ENCODE measurements at places on chromosomes 2 and 18.

- DNase-seq = no peak
Observed at GRCh38 chr18:57890266-57890665, 87.2 kb upstream of the ATP8B1 start.

DNA sequence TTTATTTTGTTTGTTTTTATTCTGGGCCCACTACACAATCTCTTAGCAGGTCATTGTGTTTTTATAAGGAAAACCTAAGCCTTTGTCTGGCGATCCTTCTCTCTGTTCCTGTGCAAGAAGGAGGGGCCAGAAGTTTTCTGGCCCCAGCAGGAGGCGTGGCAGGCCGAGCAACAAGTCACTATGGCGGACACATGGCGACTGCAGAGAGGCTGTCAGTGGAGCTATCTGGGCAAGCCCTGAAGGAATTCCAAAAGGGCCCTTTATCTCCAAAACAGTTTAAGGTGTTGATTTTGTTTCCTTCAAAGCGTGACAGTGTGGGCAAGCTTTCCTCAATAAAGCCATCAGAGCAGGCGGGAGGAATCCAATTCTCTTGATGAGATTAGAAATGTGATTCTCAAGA is 118.8 kb upstream of the CTAGE1 start:
- no peak for DNase-seq

DNA sequence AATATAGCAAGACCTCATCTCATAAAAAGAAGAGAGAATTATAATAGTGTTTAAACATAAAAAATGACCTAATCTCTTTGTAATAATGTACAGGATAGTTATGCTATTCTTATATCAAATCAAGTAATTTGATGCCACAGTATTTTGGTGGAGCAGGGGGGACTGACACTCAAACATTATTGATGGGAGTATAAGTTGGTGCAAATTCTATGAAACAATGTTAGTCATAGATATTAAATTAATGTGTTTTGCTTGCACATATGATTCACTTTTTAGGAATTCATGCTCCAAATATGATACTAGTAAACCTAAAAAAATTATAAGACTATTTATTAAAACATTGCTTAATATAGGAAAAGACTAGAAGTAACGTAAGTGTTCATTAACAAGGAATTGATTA is 256.1 kb upstream of the SYT4 start:
- no peak for DNase-seq

DNA sequence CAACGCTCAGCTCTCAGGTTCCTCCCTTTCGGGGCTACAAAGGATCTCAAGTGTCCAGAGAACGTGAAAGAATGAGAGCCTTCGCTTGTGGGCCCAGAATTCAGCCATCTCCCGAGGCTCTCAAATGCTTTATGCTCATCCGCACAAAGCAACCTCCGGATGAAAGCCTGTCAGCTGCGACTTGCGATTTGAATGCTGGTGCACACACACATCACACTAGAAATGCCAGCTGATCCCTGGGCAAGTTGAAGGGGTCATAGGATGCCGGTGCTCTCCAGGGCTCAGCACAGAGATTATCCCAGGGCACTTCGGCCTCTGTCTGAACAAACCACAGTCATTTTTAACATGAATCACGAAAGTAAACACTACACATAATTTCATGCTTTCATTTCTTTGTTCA is 141.8 kb upstream of the MYT1L start:
- no peak for DNase-seq

GRCh38 chr2:222754324-222754930 is 83.0 kb downstream of the MOGAT1 start:
- no peak for DNase-seq

GRCh38 chr2:17620280-17620679 is 79.8 kb downstream of the VSNL1 start:
- no peak for DNase-seq

DNA sequence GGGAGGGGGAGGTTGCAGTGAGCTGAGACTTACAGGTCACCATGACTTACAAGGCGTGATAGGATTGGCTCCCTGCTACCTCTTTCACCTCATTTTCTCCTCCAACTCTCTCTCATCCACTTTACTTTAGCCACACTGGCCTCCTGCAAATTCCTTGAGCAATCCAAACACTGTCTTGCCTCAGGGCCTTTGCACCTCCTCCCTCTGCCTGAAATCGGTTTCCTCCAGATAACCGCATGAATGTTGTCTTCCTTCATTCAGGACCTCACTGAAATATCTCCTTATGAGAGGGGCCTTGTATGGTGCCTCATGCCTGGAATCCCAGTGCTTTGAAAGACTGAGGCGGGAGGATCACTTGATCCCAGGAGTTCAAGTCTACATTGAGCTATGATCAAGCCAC is 21.8 kb downstream of the WNT10A start:
- DNase-seq = no peak

DNA sequence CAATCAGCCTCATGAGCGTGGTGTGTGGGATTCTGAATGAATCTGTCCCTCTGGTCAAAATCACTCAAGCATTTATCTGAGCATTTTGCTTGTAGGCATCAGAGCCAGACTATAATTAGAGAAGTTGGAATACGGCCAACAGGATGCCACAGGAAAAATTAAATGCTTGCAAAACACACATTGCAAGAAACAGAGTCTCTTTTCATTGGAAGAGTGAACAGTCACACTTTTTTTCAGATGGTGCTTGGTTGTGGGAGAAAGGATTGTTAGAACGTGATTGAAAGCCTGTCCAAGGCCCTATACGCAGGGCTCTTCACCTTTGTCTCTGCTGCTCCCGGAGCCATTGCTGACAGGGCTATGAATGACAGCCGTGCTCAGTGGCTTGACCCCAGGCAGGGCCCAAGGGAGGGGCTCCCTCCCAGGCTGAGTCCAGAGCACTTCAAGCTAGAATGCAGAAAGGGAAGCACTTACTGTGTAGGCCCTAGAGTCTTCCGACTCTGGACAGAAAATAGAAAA is 59.8 kb downstream of the SNTG2 start:
- DNase-seq = no peak

DNA sequence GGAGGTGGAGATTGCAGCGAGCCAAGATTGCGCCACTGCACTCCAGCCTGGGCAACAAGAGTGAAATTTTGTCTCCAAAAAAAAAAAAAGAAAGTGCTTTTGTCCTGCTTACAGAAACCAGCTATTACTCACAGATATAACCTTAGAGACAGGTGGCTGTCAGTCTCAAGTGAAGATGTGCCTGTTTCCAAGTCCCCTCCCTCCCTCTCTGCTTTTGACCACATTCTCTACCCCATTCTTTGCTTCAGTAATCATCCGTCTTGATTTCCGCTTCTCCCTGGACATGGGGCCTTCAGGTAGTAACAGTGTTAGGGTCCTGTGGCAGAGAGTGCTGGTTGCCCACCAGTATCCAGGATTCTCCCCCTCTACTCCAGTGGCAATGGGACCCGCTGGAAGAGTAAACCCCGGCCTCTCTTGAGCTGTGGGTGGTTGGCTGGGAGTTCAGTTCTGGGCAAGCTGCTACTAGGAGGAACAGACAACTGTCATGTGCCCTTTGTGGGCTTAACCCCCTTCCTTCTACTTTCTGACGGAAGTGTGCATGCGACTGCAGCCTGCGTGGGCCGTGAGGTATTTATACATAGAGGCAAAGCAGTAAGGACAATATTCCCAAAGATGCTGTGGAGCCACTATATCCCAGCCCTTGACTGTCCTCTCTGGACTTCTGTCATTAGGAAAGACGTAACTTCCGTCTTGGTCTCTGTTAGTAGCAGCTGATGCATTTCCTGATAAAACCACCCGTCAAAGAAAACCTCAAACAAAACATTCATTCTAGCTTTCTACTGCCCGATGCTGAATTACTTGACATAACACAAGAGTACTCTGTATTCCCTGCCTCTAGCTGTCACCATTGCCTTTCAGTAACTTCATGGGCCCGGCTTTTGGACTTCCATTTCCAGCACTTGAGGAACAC is 17.8 kb downstream of the PDCL3 start:
- DNase-seq = no peak

GRCh38 chr2:39922679-39923405 is 143.8 kb upstream of the THUMPD2 start:
- DNase-seq = no peak

DNA sequence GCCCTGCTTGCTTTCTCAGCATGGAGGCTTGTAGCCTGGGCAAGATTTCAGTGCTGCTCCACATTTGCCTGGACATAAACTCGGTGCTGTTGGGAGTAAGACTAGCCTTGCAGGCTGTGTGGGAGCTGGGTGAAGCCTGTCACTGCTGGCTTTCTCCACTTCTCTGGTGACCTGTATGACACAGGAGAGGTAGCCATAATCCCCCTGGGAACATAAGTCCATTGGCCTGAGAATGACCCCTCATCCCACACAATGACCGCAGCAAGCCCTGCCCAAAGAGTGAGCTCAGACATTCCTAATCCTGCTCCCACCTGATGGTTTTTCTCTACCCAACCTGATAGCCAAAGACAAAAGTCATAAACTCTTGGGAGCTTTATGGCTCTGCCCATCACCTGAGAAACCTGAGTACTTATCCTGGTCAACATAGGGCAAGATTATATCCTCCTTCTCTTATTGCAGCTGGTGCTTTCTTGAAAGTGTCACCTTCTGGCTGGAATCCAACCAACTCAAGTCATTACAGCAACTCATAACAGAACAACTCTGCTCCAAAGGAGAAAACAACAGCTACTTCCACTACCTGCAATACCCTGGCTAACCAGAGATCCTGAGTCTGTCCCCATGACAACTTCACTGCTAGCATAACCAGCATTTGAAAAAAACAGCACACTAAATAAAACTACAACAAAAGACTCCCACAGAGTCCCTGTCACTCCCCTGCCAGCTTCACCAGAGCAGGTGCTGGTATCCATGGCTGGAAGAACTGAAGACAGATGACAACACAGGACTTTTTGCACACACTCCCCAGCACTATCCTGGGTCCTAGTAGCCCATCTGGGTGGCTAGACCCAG is 834.4 kb upstream of the DDX18 start:
- DNase-seq = no peak

GRCh38 chr2:101829429-101829828 is 131.9 kb downstream of the MAP4K4 start:
- no peak for DNase-seq

DNA sequence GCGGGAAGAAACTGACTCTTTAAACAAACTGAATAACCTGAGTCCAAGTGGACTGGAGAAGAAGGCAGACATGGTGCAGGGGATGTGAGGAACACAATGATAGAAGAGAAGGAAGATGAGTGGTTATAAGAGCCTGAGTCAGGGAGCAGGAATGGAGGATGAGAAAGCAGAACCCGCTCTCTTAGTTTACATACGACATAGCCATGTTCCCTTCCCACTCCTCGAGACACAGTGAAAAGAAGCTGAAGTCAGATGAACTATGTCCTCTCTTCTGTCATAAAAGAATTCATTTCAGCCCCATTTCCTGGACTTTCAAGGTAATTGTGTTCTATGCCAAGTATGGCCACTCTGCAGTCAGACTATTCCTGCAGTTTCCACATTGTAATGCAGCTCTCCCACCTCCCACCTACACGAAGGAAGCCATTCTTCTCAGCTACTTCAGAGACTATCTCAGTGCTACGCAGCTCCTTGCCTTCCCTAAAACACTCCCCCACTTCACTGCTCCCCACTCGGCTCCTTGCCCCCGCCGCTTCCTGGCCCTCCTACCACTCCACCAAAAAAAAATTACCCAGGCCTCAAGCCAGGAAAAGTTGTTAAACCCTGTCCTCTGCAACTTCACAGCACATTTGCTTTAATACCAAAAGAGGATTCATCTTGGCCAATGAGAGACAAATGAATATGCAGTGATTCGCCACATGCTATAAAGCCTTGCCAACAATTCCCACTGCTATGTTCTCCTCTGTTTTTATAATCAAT is 323.4 kb upstream of the EPHA4 start:
- no peak for DNase-seq

DNA sequence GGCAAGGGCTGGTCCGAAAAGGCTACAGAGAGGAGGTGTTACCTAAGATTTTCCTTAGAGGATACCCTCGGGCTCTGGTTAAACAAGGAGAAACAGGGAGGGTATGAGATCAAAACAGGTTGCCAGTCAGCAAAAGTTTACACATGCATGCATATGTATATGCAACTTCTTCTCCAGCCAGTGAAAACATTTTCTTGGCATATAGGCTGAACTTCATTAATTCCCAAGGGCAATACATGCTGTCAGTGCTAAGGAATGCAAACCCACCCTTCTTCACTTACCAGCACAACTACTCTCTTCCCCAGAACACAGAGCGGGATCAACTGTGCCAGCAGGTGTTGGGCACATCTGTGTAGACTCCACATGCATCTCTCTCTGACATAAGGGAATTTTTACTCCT is 176.0 kb downstream of the GFPT1 start:
- DNase-seq = no peak

Measured in amniotic stem cell (primary cell).